Stimulated activated CD8-positive, alpha-beta memory T cell treated with anti-CD3 and anti-CD28 coated beads, Interleukin-15, amount 100 ng/mL, for 4 hours (primary cell): ENCODE measurements at places on chromosomes 13 and 19.
A peak's percentile ranks its signal among the peaks of the same experiment; 100 is the strongest.

DNA sequence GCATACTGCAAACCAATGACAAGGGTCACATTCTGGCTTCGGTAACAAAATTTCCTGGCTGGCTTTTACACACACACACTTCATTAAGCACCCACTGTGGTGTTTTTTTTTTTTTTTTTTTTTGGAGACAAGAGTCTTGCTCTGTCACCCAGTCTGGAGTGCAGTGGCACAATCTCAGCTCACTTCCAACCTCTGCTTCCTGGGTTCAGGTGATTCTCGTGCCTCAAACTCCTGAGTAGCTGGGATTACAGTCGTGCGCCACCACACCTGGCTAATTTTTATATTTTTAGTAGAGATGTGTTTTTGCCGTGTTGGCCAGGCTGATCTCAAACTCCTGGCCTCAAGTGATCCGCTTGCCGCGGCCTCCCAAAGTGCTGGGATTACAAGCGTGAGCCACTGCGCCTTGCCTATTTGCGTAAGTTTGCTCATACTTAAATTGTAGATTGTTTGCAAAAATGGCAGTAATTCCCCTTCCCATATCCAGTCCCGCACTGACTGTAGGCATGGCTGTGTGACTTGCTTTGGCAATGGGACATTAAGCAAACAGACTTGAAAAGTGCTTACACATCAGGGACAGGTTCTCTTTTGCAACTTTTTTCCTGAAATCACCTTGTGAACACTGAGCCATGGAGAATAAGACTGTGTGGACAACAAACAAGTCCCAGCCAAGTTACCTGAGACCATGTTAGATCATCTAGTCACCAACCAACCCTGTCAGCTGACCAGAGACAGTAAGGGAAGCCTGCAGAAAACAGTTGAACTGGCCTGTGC is 42.1 kb upstream of the EBPL start:
- DNase-seq: no peak

DNA sequence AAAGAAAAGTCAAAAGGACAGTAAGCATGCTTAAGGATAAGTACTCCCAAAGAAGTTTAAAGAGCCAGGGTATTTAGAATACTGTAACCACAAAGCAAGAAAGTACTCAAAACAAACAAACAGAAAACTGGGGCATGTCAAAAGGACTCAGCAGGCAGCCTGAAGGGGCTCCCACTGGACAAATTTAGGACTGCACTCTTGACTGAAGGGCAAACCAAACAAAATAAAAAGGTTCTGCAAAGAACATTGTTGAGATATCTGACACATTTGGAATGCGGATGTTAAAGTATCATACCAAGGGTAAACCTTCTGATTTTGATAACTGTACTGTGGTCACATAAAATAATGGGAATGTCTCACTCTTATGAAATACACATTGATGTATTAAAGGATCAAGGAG is 157.4 kb downstream of the TNFSF13B start:
- no peak for DNase-seq

DNA sequence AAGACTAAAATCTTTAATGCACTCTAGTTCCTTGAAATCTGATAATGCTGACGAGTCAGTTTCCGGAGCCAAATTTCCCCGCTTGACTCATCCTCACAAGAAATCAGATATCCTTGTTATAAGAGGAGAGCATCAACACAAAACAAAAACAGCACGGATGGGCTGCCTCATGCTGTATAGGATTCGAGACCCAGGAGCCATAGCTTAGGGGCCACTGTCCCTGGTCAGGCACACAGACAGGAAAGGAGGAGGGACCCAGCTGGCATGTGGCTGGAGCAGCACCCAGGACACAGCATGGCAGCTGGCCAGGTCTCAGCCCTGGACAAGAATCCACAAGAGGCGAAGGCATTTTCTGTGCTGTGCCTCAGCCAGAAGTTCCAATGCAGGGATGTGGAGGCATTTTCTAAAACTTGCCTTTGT is 110.2 kb upstream of the SPATA13 start:
- DNase-seq: no peak

- no peak for DNase-seq
Observed at GRCh38 chr19:20969498-20969897, 46.4 kb downstream of the ZNF85 start.

DNA sequence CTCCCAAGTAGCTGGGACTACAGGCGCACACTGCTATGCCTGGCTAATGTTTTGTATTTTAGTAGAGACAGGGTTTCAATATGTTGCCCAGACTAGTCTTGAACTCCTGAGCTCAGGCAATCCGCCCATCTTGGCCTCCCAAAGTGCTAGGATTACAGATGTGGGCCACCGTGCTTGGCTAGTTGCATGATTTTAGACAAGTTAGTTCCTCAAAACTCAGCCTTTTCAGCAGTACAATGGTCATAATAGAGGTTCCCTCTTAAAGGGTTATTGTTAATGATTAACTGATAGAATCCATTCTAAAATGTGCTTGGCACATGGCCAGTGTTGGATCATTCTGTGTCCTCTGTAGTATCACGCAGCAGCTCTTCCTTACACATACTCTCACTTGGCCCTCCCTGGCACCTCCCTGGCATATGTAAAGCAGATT is 19.5 kb upstream of the IFT88 start:
- DNase-seq: no peak

- DNase-seq: no peak
Observed at GRCh38 chr19:22616659-22617058, 17.5 kb upstream of the ZNF492 start.

- no peak for DNase-seq
Observed at GRCh38 chr13:114099191-114099590, 33.2 kb downstream of the RASA3 start.

GRCh38 chr19:2556221-2557092 is 80.5 kb downstream of the GADD45B start:
- DNase-seq: no peak

GRCh38 chr19:34359954-34360315 is 5.1 kb upstream of the GPI start:
- DNase-seq: no peak

DNA sequence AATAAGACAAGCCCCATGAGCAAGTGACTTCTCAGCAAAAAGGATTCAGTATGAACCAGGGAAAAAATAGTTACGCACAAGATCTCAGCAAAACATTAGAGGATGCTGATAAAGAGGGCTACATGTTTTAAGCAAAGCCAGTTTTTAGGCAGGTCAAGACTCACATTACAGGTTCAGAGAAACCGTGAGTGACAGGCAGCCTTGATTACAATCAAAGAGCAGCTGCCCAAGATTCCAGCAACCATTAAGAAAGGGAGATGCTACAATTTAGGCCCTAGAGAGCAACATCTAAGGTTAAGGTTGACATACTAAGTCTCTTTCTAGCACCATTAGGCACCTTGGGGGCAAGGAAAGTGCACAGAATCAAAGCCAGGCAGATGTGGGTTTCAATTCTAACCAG is 2.8 kb upstream of the SLC7A1 start:
- no peak for DNase-seq

- DNase-seq: no peak
Observed at GRCh38 chr19:42471554-42472249, 29.0 kb upstream of the CXCL17 start.

DNA sequence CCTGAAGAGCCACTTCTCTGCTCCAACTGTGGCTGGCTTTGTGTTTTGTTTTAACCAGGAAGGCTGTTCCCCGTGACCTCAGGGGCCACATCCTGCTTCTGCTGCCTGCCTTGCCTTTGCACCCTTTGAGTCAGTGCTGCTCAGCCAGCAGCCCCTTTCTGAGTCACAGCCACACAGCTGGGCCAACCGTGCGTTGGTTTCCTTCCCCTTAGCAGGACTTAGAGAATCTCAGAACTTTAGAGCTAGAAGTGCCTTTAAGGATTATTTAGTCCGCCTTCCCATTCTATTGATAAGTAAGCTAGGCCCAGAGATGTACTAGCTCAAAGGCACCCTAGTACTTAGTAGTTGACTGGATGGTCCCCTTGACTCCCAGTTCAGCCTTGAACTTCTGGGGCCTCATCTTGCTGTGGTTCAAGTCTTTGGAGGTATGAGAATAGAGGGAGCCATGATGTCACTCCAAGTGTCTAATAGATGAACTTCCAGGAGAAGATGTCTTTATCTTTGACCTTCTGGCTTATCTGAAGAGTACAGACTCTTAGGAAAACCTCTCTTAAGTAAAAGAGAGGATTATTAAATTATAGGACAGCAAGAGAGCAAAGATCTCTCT is 8.0 kb downstream of the RGCC start:
- peak; percentile 81 for DNase-seq

- DNase-seq: no peak
Observed at GRCh38 chr13:61466280-61466679, 50.6 kb upstream of the PCDH20 start.

DNA sequence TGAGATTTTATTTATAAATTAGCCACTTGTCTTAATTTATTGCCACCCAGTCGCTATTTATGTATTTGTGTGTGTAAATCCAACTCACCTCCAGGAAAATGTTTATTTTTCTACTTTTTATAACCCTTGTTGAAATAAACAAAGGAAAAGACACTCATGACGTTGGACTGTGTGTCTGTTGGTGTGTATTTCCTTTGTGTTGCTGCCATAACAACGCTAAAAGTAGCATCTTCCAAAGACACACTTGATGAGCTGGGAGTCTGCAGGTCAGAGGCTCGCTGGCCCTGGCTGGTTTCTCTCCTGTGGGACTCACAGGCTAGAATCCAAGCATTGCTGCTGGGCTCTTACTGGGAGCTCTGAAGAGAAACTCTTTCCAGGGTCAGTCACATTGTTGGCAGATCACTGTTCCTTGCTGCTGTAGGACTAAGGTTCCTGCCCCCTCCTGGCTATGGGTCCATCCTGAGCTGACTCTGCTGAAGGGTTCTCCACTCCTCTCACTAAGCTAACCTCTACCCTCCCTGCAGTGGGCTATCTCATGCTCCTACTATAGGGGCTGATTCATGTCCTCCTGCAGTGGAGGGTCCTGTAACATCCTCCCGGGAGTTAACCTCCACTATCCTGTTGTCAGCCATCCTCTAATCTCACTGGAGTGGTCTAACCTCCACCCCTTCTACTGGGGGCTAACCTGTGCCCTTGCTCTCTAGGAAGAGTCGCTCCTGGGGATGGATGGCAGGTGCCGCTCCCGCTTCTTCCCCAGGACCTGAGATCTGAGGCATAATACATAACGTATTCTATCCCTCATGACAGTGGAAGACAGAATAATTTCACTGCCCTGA is 2.1 kb downstream of the IFNL2 start:
- DNase-seq: no peak

DNA sequence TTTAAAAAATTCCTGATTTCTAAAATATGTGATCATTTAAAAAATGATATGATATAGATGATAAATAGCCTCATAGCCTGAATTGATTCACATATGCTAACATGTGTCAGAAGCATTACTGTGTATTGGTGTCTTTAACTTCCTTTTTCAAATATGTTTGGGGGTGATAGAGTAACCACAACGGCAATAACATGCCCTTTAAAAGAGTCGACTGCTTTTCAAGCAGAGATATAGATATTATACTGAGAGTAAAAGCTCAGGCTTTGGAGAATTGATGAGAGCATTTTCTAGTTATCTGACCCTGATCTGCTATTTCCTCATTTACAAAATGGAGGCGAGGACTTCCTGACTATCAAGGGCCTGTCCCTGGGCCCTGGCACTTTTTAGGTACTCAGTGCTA is 260.5 kb downstream of the DCT start:
- no peak for DNase-seq

- DNase-seq: no peak
Observed at GRCh38 chr19:54517483-54517882, 14.9 kb downstream of the LAIR2 start.

GRCh38 chr13:37700887-37701286 is 102.3 kb upstream of the POSTN start:
- DNase-seq: no peak

- no peak for DNase-seq
Observed at GRCh38 chr13:60335531-60335930, 61.5 kb upstream of the TDRD3 start.

DNA sequence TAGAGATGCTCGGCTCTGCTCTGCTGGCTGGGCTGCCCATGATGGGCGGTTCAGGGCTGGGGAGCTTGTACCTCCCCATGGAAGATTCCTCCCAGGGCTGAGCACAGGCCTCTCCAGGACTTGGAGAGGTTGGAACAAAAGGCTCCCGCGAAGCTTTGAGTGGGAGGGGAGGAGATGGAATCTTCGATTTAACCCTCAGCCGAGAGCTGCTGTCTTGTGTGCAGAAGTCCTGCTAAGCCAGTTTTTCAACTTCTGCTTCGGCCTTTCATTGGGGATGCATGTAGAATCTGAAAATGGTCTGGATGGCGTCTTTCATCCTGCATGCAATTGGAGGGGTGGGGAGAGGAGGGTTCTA is 163.3 kb downstream of the KDM4B start:
- no peak for DNase-seq

- DNase-seq: no peak
Observed at GRCh38 chr13:103184413-103184812, 118.2 kb upstream of the SLC10A2 start.

GRCh38 chr19:12843999-12844732 is 5.9 kb downstream of the MAST1 start:
- no peak for DNase-seq

GRCh38 chr13:25719666-25720065 is 332.1 kb downstream of the SHISA2 start:
- no peak for DNase-seq

DNA sequence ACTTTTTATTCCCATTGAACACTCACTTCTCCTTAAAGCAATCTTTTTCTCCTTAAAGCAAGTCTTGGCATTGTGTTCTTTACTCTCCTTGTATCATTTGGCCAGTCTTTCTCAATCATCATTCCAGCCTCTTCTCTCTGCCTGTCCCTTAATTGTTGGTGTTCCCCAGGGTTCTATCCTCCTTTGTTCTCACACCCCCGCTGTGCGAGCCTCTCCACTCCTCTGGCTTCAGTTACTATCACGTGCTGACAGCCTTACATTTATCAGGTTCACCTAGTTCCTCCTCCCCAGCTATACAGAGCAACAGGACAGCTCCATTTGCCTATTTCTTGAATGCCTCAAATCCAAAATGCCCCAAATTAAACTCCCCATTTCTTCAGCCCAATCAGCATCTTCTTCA is 24.6 kb downstream of the CYSLTR2 start:
- no peak for DNase-seq

GRCh38 chr19:54668353-54668752 is 5.6 kb downstream of the LILRB4 start:
- DNase-seq: no peak

- DNase-seq: no peak
Observed at GRCh38 chr19:38024992-38025908, 118.2 kb downstream of the SIPA1L3 start.

GRCh38 chr13:84821261-84821660 is 939.0 kb upstream of the SLITRK1 start:
- DNase-seq: no peak

GRCh38 chr13:46949211-46949610 is 52.4 kb upstream of the HTR2A start:
- no peak for DNase-seq

DNA sequence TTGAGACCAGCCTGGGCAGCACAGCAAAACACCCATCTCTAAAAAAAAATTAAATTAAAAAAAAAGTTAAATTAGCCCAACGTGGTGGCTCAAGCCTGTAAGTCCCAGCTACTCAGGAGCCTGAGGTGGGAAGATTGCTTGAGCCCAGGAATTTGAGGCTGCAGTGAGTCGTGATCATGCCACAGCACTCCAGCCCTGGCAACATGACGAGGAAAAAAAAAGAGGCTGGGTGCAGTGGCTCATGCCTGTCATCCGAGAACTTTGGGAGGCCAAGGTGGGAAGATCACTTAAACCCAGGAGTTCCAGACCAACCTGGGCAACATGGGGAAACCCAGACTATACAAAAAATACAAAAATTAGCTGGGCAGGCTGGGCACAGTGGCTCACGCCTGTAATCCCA is 2.2 kb upstream of the TMEM161A start:
- no peak for DNase-seq

GRCh38 chr19:46861691-46862502 is 1.1 kb downstream of the ARHGAP35 start:
- DNase-seq: no peak
